ENCODE measurements at places on chromosomes 12 and 14.
A peak's percentile ranks its signal among the peaks of the same experiment; 100 is the strongest.

GRCh38 chr12:107165581-107165980 is 72.2 kb upstream of the CRY1 start:
- DNase-seq: no peak

- DNase-seq: no peak
Measured at GRCh38 chr12:93704122-93704521, 26.9 kb downstream of the CRADD start.

- no peak for DNase-seq
Measured at GRCh38 chr12:13032164-13032563, 12.0 kb upstream of the FAM234B start.

GRCh38 chr12:92462049-92462448 is 240.7 kb upstream of the PLEKHG7 start:
- DNase-seq: no peak

GRCh38 chr12:131606218-131606901 is 104.5 kb upstream of the SFSWAP start:
- DNase-seq: peak; percentile 41

Measured in Daoy (cell line).